ENCODE measurements at places on chromosomes 2 and 18.

GRCh38 chr2:22756276-22757043 is 628.5 kb upstream of the KLHL29 start:
- DNase-seq = no peak

- no peak for DNase-seq
These were observed 529 bp upstream of the AMER3 start for GRCh38 chr2:130754811-130755210.

DNA sequence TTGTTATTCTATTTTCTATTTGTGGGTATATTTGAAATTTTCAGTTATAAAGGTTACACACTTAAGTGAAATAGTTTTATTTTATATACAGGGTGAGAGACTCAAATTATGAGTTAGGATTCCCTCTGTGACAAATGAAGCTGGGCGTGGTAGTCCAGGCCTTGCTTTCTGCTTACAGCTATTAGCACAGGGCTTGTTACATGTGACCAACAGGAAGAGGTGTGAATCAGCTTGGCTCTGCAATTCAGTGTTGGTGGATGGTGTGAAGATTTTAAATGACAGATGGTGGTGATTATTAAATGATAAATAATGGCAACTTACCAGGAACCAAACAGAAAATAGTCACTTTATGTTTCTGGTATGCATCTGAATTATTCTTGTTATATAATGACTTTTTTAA is 64.4 kb upstream of the NOSTRIN start:
- peak; percentile 75 for DNase-seq

DNA sequence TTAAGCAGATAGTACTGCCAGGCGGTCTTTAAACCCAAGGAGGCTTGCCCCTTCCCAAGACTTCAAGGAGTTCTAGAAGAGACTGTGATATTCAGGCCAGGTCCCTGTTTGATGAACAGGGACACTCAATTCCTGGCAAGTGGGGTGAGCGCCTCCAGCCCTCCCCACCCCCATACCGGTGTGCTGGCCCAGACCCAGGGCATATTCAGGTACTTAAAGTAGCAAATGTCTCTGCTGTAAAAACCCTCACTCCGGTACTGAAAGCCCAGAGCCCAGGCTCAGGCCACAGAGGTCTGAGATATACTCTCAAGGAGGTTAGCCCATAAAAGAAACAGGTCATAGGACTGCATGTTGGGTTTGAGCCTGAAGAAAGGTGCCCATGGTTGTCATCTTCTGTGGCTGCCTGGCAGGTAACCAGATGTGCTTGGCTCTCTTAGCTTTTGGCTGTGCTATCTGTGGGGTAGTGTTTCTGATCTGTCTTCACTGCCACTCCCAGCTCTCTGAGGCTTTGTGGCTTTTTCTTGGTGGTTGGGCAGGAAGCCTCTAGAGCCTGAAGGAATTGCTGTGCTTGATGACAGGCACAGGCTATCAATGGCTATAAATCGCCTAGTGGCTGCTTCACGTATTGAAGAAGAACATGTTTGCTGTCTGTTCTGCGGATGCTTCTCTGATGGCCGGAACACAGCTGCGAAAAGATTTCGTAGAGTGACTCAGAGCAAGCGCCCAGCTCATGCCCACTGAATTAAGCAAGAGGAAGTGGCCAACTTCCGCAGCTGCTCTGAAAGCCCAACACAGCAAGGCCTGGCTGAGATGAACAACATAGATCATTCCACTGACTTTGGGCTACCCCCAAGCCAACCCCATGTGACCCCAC is 63.3 kb upstream of the ALPP start:
- peak; percentile 93 for DNase-seq
